Activated CD4-positive, alpha-beta T cell treated with anti-CD3 and anti-CD28 coated beads, Interleukin-2, amount 50 U/mL, for 1 hour (primary cell): ENCODE measurements at places on chromosomes 16 and 17.

GRCh38 chr16:67170168-67170948, at the start of gene NOL3:
TSS of gene NOL3 (plus strand) at chr16:67170538.
- no peak for DNase-seq

DNA sequence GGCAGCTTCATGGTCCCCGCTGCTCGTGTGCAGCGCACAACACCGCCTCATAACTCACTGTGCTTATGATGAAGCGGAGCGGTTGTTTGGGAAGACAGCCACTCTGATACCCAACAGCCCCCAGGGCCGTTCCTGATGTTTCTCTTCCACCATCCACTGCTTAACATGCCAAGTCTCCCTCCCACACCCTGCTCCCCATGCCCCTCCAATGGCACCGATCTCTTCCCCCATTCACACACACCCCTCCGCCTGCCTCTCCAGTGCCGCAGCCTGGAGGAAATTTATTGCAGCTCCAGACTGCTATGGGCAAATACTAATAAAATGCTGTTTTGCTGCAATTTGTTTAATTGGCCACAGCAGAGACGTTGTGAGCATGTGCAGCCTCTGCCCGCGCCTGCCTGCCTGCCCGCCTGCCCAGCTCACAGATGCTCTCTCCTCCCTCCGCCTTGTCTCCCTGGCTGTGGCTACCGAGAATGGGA, 80.3 kb upstream of the LHX1 start:
- DNase-seq, result no peak

GRCh38 chr16:1543085-1543896, 9.8 kb downstream of the TMEM204 start:
- DNase-seq, result peak; percentile 49

GRCh38 chr17:49779739-49780231, 8.7 kb upstream of the KAT7 start:
- peak; percentile 8 for DNase-seq

DNA sequence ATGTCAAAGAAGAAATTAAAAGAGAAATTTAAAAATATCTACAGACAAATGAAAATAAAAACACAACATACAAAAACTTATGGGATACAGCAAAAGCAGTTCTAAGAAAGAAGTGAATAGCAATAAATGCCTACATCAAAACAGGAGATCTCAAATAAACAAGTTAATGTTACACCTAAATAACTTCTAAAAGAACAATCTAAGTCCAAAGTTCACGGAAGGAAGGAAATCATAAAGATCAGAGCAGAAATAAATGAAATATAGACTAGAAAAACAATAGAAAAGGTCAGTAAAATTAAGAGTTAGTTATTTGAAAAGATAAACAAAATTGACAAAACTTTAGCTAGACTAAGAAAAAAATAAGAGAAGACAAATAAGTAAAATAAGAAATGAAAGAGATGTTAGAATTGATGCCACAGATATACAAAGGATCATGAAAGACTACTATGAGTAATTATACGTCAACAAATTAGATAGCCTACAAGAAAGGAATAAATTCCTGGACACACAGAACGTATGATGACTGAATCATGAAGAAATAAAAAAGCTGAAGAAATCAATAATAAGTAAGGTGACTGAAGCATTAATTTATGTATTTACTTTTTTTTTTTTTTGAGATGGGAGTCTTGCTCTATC, 100.4 kb downstream of the CEP112 start:
- DNase-seq, result no peak

DNA sequence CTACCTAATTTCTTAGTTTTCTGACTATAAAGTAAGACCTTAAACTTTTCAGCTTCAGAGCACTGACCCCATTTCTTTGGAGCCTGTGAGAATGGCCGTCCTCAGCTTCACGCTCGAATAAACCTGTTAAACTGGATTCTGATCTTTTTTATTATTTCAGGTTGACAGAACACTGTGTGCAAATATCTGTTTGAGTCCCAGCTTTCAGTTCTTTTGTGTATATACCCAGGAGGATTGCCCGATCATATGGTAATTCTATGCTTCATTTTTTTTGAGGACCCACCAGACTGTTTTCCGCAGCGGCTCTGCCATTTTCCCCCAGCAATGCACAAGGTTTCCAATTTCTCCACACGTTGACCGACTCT, 19.8 kb upstream of the KCNH6 start:
- DNase-seq, result no peak

GRCh38 chr17:32141258-32141657, 1.0 kb upstream of the RHOT1 start:
- no peak for DNase-seq

DNA sequence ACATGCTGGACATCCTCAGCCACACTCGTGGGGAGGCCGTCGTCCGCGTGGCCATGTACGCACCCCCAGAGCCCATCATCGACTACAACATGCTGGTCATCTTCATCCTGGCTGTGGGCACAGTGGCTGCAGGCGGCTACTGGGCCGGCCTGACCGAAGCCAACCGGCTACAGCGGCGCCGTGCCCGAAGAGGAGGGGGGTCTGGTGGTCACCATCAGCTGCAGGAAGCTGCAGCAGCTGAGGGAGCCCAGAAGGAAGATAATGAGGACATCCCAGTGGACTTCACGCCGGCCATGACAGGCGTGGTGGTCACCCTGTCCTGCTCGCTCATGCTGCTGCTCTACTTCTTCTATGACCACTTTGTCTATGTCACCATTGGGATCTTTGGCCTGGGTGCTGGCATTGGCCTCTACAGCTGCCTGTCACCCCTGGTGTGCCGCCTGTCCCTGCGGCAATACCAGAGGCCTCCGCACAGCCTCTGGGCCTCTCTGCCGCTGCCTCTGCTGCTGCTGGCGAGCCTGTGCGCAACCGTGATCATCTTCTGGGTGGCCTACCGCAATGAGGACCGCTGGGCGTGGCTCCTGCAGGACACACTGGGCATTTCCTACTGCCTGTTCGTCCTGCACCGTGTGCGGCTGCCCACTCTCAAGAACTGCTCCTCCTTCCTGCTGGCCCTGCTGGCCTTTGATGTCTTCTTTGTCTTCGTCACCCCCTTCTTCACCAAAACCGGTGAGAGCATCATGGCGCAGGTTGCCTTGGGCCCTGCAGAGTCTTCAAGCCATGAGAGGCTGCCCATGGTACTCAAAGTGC, 900 bp downstream of the SPPL2C start:
- no peak for DNase-seq

- no peak for DNase-seq
Measured at GRCh38 chr17:28704219-28704858, 7.3 kb downstream of the PROCA1 start.

GRCh38 chr16:51579652-51580360, 428.7 kb upstream of the SALL1 start:
- no peak for DNase-seq

DNA sequence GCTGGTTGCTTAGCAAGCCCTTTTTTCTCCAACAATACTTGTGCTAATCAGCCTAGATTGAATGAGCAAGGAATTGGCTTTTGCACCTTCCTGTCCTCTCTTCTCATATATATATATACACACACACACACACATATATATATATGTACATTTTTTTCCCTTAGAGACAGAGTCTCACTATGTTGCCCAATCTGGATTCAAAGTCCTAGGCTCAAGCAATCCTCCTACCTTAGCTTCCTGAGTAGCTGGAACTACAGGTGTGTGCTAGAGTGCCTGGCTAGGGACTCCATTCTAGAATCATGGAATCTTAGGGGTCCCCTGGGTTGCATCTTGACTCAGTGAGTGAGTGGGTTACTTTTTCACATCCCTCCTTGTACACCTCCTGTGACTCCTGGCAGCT, 27.0 kb downstream of the RAI1 start:
- no peak for DNase-seq

DNA sequence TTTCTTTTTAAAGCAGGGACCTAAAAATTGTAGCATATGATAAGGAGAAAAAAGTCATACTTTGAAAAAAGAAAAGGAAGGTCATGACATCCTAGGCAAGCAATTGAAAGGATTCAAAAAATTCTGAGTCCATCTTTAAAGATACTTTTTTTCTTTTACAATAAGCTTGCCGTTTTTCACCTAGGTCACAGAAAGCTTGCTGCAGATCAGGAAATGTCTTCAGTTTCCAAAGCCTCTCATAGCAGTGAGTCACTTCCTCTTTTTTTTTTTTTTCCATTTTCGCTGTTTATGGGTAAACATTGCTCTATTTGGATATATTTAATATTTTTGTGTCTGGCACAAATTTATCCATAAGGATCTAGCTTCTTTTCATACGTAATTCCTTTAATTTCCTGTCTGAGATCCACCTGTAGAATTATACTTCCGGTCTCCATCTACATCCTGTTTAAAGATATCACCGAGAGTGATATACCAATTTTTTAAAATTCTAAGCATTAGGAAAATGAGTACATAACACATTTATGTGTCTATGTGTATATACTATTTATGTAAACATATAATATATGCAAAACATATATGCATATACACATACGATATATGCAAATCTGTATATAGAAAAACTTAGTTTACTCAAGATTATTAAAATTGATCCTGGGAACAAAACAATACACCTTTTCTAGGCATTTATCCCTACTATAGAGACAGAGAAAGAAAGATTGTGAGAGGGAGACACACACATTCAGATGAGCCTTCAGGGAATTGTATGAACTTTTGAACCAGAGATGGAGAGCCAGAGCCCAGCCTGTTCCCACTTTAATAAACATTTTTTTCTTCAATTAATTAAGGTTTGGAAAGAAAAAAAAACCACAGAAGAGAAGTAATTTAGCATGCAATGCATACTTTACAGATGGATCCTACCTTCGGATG, 134.4 kb downstream of the SKAP1 start:
- no peak for DNase-seq

DNA sequence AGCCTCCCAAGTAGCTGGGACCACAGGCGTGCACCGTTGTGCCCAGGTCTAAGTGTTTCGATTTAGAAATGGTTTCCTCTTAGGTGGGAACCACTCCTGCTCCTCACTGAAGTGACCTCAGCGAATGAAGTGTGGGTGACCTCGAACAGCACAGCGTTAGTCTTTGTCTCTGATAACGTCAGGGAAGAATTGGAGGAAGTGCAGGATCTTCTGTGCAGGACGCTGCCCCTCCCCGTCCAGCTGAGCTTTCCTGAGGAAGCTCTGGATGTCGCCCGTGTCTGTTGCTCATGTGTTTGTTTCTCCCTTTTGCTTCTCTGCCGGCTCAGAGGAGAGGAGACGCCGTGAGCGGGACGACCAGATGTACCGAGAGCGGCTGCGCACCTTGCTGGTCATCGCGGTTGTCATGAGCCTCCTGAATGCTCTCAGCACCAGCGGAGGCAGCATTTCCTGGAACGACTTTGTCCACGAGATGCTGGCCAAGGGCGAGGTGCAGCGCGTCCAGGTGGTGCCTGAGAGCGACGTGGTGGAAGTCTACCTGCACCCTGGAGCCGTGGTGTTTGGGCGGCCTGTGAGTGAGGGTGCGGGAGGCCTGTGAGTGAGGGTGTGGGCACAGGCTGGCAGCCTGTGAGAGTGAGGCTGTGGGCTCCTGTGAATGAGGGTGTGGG, 15.6 kb downstream of the SPG7 start:
- DNase-seq, result no peak

DNA sequence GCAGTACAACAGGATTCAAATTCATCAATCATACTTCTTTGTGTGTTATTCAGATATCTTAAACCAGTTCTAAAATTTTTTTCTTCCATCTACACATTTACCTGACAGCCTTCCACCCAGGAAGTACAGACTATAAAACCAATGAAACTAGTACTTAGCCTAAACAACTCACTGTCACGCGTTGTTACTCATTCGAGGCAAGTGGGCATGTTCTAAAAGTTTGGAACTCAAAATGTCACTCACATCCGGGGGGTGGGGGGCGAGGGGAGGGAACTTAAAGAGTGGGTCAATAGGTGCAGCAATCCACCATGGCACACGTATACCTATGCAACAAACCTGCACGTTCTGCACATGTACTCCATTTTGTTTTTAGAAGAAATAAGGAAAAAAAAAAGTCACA, 90.4 kb upstream of the PLEKHM1 start:
- no peak for DNase-seq

GRCh38 chr16:31367853-31368252, 12.9 kb downstream of the ITGAX start:
- DNase-seq, result no peak

DNA sequence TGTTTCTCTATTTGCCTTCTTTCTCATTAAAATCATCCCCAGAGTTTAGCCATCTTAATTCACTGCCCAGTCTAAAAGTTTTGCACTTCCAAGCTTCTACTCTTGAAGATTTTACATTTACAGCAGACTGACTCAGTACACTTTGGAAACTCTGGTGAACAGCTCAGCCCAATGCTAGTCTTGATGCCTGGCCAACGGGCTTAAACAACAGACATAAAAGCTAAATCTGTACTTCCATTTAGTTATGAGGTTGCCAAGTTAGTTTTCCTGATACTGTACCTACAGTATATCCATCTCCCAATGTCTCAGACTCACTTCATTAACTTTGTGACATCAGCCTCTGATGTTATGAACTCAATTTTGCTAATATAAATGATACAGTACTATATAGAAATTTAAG, 891.8 kb upstream of the SOX9 start:
- no peak for DNase-seq

DNA sequence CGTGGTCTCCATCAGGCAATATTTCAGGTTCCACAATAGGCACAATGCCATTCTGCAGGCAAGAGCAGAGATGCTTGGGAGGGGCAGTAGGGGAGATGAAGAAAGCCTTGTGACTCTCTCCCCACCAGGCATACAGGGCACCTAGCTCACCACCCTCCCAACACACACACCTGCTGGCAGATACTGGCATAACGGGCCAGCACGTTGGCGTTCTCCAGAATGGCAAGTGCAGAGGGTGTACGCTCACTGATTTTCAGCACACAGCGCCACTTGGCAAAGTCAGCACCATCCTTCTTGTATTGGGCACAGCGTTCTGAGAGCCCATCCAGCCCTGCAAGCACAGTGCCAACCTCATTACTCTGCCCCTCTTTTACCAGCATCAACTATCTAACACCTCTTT, 2.2 kb downstream of the ALDOC start:
- peak; percentile 28 for DNase-seq

DNA sequence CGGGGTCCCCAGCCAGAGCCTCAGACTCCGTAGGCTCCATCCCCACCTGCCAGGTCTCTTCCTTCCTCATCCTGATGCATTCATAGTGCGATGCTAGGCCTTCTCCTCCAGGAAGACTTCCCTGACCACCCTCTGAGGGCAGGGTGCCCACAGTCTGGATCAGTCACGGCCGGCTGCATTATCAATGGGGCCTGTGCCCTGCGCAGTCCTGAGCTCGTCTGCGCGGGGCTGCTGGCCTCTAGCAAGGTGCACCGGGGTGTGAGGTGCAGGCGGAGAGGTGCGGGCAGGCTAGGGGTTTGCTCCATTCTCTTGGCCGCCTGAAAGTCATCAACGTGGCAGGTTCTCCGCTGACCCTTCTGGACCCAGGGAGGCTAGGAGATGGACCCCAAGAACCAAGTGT, 56.9 kb upstream of the ACSF3 start:
- no peak for DNase-seq
